GOT3 (cell line): ENCODE measurements at places on chromosomes 1 and 21.

DNA sequence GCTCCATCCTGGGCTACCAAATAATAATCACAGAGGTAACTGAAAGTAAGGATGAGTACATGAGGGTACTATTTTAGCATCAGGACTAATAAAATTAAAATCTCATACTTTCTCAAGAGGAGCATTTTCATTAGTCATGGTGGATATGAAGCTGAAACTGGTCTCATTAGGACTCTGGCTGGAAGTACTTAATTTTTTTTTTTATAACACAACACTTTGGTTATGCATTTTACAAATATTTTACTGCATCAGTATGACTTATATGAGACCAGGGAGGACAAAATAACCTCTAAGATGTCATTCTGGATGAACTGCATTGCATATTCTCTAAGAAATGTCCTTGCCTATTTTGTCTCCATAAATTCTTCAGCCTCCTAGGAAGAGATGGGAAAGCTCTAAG is 290.9 kb downstream of the HLX start:
- no peak for DNase-seq

GRCh38 chr1:150210091-150210490 is 25.8 kb downstream of the ANP32E start:
- no peak for DNase-seq

GRCh38 chr1:208455821-208456220 is 211.6 kb upstream of the PLXNA2 start:
- no peak for DNase-seq

DNA sequence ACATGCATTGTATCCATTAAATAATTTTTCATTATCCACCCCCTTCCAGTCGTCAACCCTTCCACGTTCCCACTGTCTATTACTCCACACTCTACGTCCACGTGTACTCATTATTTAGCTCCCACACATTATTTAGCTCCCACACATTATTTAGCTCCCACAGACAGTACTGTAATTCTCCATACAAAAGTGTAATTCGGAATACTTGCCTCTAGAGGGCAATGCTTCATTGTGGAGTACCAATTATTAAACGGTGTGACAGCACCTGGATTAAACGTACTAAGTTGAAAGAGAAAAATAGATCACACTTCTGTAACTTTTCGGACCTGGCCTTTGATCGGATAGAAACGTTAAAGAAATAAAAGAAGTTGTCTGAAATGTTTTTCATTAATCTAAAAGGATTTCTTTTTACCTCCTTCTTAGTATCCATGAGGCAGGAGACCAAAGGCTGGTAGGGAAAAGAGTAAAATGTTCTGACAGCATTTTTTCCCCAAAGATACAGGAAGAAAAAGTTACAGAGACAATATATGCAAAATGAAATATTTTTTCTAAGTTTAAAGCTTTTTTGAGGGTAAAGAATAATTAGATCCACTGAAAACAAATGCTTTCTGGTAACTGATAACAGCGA is 99.2 kb downstream of the LHX8 start:
- no peak for DNase-seq

GRCh38 chr1:150268340-150268704 is 494 bp downstream of the APH1A start:
- DNase-seq = no peak

DNA sequence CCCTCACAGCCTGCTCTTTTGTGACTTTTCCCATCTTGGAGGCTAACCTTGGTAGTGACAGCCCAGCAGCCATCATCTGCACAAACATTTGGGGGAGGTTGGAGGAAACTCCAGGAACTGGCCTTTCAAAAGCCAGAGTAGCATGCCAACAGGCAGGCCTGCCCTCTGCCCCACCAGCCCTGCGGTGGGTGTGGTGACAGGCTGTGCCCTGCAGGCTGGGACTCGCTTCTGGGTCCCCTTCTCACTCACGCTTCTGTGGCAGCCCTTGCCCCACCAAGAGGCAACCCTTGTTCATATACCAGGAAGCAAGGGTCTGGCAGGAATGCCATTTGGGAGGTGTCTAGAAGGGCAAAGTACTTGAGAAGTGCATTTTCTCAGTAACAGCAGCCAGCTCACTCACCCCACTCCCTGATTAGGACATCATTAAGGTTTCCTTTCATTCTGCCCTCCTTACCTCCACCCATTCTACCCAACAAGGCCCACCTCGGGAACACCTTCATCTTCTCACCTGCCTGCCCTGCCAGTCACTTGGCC is 20.8 kb upstream of the FAM3B start:
- DNase-seq = no peak

GRCh38 chr1:107727866-107728265 is 237.1 kb downstream of the VAV3 start:
- no peak for DNase-seq

DNA sequence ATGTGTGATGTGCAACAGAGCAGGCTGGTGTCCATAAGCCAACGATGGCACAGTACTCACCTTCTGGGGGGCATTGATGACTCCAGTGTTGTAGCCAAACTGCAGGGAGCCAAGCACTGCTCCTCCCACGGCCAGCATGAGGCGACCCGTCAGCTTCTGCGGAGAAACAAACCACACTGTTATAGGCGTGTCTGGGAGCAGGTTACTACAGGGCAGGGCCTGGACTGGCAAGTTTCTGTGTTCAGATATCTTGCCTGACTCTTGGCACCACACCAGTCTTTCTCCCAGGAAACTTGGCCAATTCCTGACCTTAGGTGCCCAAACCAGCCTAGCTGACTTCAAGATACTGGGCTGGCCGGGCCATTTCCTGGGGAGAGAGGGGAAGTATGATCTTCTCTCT is 15.5 kb downstream of the SLC2A1 start:
- DNase-seq = no peak

GRCh38 chr1:53089478-53090226 is 27.6 kb downstream of the PODN start:
- no peak for DNase-seq

GRCh38 chr1:208006258-208006920 is 95.5 kb upstream of the CD34 start:
- no peak for DNase-seq

DNA sequence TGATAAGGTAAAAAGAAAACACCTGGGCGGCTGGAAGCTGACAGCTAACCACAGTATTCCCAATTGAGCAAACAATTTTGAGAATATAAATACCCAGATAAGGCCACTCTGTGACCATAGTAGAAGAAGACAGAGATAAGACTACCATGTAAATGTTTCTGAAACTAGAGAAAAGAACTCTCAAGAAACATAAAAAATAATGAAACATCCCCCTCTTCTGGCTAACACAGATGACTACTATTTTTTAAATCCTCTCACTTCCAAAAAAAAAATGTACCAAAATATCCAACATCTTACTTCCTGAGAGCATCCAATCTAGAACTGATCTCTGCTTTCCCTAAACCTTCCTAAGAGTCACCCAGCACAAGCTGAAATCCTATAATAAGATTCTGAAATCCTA is 125.9 kb downstream of the HFM1 start:
- no peak for DNase-seq

GRCh38 chr1:226656601-226657277 is 82.3 kb downstream of the ITPKB start:
- no peak for DNase-seq

DNA sequence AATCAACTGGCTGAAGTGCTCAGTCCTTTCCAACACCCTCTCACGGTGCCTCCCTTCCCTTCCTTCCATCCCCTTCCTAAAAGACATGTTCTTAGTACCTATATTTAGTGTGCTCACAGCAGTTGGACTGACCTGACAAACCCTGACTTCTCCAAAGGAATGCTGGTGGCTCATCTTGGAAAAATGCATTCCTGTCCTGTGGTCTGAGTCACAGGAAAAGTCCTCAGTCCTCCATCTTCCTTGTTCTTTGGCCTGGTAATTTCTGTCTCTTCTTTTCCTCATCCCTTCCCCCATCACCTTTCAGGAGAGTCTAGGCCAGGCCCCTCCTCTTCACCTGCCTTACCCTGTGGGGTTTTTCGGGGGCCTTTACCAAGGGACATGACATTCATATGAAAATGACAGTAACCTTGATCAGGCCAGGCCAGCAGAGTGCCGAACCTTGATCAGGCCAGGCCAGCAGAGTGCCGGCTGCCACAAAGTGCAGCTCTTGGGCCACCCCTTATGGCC is 7.2 kb downstream of the ATP1B1 start:
- no peak for DNase-seq

DNA sequence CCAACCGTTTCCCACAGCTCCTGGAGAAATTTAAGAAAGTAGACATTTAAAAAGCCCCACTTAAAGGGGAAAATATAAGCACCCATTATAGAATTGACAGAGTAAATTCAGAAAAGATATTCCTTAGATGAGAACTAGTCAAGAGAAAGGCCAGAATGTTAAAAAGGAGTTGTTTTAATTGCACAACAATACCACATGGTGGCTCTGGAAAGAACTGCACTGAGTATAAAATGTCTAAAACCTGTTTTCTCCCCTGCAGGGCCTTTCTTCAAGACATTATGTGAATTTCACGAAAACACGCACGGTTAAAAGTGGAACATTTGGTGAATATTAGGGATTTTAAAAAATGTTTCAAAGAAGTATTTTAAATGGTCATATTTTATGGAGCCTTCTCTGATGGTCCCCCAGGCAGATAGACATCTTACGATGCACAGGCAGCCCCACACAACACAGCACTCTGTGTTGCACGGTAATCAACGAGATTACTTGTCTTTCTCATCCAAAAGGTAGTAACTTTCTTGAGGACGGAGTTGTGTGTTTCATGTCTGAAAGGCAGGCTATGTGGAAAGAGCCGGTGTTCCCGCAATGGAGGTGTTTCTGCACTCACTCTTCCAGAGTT is 101.9 kb downstream of the PRRX1 start:
- DNase-seq = no peak

DNA sequence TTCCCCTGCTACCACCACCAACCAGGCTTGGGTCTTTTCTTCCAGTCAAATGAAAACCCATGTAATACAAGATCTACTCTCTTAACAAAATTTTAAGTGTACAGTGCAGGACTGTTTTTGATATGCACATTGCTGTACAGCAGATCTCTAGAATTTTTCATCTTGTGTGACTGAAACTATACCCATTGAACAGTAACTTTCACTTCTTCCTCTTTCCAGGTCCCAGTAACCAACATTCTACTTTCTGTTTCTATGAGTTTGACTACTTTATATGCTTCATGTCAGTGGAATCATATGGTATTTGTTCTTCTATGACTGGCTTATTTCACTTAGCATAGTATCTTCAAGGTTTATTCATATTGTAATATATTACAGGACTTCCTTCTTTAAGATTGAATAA is 45.3 kb upstream of the PLPPR4 start:
- DNase-seq = no peak

DNA sequence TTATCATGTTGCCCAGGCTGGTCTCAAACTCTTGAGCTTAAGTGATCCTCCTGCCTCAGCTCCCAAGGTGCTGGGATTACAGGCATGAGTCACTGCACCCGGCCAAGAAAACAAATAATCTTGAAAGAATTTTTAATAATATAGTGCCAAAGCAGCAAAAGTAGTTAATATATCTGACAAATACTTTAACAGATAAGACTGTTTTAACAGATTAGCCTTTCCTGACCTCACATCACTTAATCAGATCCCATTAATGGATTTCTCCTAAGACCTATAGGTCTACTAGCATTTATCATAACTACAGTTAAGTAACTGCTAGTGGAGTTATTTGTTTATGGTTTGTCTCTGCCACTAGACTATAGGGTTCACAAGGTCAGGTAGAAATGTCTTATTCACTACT is 61.1 kb upstream of the HP1BP3 start:
- no peak for DNase-seq

DNA sequence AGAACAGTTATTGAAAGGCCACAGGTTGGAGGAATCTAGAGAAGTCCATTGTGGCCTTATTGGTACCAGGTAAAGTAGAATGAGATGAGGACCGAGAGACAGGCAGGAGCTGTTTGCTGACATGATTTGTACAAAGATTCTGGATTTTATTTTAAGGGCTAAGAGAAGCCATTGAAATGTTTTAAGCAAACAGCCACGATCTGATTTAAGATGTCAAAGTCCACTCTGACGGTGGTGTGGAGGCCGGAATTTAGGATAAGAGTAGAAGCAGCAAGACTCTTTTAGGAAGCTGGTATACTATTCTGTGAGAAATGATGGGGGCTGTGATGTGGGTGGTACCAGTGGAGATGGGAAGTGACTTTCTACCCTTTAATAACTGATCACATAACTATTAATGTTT is 418.5 kb downstream of the DPYD start:
- DNase-seq = no peak

DNA sequence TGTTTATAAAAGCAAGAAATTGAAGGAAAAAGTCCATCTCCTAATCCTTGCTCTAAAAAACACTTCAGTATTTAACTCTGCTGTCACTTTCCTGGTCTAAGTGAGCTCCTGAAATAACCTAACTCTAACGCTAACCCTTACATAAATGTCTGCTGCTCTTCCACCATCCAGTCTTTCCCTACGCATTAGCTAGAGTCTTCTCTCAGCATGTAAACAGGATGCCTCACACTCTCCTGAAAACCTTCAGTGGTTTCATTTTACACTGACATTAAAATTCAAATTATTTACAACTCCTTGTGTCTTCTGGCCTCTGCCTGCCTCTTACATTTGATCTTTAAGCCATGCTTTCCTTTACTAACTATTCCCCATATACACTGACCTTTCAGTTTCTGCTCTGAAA is 697.6 kb upstream of the CXADR start:
- no peak for DNase-seq

DNA sequence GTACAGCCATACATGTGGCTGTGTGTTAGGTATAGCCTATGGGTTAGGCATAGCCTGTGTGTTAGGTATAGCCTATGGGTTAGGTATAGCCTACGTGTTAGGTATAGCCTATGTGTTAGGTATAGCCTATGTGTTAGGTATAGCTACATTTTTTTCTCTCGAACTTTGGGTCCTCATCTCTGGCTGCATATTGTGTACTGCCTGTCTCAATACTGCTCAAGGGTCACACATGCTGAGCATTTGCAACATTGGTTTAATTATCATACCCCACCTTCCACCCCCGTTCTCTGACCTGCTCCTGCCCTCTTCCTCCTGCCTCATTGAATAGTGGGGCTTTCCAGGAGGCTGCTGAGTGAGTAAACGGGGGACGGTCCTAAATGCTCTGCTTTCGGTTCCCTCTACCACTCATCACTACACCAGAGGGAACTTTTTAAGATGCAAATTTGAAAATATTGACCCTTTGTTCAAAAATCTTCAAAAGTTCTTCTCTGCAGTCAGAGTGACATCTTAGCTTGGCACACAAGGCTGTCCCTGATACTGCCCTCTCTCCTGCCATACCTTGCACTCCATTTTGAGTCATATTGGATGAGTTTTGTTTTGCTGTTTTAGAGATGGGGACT is 17.8 kb downstream of the OR2B11 start:
- DNase-seq = no peak

GRCh38 chr1:62437273-62437940 is 558 bp downstream of the USP1 start:
- no peak for DNase-seq

- no peak for DNase-seq
Measured at GRCh38 chr1:45304311-45305081, 22.2 kb upstream of the HPDL start.

GRCh38 chr1:36349839-36350238 is 26.4 kb upstream of the EVA1B start:
- DNase-seq = no peak

DNA sequence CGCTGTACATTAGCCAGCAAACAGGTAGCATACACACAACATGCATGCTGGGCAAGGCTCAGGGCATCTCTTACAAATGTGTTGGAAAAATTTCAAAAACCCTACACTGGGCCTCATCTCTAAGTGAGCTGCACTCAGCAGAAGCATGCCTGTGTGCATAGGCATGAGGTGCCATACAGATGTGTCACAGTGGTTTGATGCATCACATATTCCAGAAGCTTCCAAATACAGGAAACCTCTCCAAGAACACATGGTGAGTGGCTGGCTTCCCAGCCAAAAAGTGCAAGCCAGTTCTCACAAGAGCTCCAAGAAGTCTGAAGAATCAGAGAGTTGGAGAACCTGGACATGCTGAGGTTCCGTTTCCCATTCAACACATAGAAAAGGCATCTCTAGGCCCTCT is 58.3 kb downstream of the CD46 start:
- DNase-seq = no peak
